Islet precursor cell (in vitro differentiated cells): ENCODE measurements at places on chromosomes 4 and X.

GRCh38 chr4:124943938-124944337, 231.4 kb upstream of the ANKRD50 start:
- no peak for DNase-seq

- DNase-seq, result no peak
These were observed 17.5 kb downstream of the ZNF330 start for GRCh38 chr4:141238186-141238585.

- DNase-seq, result no peak
These were observed 210.0 kb downstream of the KLHL4 start for GRCh38 chrX:87727620-87728019.

GRCh38 chr4:4862665-4863482, 3.4 kb downstream of the MSX1 start:
- peak; percentile 64 for DNase-seq

DNA sequence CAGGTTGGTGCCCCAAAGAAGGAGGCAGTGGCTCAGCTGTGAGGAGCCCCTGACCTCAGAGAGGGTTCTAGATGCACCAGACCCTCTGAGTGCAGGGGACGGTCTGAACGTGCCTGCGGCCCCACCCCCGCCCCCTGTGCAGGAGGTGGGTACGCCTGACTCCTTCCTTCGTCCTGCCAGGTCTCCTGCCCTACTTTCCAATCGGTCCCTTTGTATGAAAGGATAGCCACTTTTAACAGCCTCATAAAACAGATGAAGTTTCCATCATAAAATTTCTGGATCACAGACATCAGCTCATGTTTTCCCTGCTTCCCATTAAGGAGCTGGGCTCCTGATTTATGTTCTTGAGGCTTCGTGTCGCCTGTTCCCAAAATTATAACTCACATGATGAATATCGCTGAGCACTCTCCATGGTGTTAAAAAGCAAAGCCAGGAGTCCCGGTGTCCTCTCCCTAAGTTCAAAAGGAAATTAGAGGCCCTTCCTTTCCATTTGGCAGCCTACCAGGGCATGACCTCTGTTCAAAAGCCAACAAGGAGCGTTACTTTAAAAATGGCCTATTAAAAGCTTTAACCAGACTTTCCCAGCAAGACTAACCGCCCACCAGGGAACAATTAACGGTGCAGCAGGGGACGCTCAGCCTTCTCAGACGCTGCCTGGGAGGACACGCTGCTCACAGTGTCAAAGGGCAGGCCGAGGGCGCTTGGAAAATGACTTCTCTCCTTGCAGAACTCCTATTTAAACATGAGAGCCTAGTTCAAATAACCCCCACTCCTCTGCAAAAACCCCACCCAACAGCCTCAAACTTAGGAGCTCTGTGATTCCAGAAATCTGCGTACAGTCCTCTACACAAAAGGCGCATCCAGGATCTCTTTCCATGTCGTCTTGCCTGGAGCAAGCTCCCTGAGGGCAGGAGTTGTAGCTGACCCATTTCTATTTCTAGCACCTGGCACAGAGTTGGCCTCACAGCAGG, 181.9 kb downstream of the AFAP1 start:
- no peak for DNase-seq

DNA sequence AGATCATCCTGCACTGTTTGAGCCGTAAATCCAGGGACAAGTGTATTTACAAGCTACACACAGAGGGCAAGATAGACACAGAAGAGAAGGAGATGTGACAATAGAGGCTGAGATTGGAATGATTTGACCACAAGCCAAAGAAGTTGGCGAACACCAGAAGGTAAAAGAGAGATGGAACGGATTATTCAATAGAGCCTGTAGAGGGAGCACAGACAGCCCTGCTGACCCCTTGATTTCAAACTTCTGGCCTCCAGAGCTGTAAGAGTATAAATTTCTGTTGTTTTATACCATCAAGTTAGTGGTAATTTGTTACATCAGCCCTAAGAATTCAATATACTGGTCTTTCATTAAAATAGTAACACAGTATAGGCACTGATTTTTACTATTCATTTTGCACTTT, 447.8 kb downstream of the FAT4 start:
- DNase-seq, result no peak

DNA sequence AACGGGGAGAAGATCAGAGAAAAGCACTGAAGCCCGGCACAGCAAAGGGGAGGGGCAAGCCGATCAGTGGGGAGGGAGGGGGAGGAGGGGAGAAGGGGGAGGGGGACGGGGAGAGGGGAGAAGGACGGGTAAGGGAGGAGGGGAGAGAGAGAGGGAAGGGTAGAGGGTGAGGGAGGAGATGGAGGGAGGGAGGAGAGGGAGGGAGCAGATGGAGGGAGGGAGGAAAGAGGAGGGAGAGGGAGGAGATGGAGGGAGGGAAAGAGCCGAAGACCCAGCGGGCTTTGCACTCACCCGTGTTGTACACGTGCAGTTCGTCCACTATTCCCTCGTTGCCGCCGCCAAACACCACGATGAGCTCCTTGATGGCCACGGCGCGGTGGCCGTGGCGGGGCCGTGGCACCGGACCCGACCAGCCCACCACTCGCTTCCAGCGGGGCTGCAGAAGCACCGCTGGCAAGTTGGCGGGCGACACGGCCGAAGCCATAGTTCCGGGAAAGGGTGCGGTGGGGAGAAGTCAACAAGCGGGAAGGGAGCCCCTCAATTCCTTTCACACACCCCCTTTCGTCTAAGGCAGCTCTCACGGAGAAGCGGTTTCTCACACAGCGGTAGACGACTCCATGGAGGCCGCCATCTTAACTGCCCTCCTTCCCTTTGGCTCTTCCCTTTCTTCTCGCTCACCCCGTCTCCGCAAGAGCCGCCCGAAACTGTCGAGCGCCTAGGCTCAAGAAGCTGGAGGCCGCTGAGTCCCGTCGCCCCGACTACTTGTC, 1.1 kb downstream of the HCFC1 start:
- DNase-seq, result peak; percentile 77

DNA sequence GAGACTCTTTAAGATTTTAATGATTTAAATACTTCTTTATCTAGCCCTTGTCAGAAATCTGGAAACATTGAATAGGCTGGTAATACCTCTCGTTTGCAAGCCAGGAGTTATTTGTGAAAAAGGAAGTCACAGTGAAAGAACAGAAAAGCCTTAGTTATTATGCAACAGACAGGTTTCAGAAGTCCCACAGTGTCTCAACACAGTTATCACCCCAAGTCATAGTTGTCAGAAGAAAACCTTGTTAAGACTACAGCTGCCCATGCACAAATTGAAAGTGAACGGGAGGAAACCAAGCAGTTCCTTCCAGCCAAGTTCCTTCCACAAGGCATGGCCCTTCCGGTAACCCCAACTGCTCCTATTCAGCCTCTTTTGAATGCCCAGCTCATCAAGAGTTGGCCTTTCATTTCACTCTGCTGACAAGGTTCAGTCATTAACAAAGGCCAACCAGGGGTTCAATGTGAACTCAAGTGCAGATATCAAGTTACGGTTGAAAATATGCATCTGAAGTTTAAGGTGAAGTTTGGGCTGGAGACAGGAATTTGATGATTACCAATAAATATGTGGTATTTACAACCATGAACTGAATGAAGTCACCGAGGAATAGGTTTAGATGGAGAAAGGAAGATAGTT, 15.6 kb downstream of the ALPK1 start:
- no peak for DNase-seq

GRCh38 chr4:182699795-182700194, 217.4 kb downstream of the DCTD start:
- no peak for DNase-seq

DNA sequence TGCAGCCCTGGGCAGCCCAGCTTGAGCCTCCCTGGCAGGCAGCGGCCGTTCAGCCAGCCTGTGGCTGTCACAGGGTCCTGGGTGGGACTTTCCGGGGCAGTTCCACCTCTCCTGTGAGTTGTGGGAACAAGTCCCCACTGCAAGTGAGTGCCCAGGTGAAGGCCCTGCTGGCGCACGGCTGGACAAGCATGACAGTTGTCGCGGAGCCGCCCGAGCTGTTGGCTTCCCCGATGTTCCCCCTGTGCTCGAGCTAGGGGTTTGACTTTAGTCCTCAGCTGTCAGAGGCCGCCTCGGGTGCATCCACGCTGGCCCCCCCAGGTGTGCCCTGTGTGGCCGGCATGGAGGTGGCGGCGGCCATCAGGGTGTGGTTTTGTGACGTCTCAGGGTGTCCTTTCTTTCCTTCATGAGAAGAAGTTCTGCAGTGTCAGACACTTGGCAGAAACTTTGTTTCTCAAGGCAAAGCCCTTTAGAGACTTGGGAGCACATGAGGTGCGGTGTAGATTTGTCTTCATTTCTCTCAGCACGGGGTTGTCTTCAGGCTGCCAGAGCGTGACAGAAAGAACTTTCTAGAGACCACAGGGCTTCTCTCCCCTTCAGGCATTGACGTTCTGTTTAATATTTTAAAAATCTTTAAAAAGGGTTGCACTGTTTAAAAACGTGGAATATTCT, 69.4 kb upstream of the HGFAC start:
- DNase-seq, result no peak

GRCh38 chr4:89898304-89898716, 3.7 kb downstream of the MMRN1 start:
- DNase-seq, result no peak

- no peak for DNase-seq
These were observed 7.6 kb upstream of the TBC1D19 start for GRCh38 chr4:26576231-26576739.

GRCh38 chrX:86981326-86981879, 536.2 kb upstream of the KLHL4 start:
- no peak for DNase-seq

- DNase-seq, result no peak
These were observed 303.5 kb downstream of the BMPR1B start for GRCh38 chr4:95061220-95061619.

DNA sequence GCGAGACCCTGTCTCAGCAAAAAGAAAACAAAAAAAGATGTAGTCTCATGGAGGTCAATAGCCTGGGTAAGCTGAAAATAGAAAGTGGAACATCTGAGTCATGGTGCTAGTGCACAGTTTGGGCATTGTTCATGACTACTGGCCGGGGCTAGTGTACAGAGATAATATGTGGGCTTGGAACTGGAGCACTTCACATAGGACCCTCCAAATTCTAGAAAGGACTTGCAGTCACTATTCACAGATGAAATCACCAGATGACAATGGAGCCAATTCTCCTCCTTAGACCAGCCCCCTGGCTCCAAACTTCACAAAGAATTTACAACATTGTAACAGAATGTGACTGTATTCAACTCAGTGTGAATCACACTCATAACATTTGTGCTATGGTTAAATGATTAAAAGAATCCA, 367.8 kb upstream of the SLC7A11 start:
- DNase-seq, result peak; percentile 52

DNA sequence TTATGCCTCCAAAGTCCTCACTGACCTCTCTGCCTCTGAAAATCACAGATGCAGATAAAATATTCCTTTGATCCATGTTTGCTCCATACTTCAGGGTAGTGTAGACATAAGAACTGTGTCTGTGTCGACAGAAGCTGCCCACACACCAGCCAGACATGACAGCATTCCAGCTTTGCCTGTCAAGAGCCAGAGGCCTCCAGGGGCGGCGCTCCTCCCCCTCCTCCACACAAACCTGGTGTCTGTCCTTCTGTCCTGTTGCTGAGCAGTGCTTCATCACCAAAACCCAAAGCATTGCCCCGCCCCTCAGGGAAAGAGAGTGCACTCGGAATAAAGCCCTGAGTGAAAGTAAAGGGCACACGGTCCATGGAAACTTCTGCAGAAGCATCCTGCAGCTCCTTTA, 379.4 kb downstream of the FBXW7 start:
- peak; percentile 80 for DNase-seq

- DNase-seq, result no peak
These were observed 715.2 kb upstream of the HTR2C start for GRCh38 chrX:113868711-113869110.

DNA sequence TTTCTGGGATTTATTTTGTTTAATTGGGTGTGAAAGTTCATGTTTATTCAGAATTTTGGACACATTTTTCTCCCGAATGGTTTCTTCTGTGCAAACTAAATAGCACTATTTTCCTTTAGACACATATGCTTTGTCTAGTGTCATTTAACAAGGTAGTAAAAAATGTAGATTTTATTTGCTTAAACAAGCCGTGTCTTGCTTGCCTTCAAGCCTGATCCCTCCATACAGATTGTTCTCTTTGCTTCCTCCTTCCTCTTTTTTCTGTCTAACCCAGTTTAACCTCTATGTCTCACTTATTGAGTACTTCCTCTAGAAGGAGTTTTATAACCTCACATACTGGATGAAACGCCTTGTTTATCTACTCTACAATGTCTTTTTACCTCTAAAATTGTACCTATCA, 211.8 kb downstream of the NPFFR2 start:
- DNase-seq, result no peak

GRCh38 chr4:111957997-111958396, 187.3 kb upstream of the FAM241A start:
- no peak for DNase-seq

DNA sequence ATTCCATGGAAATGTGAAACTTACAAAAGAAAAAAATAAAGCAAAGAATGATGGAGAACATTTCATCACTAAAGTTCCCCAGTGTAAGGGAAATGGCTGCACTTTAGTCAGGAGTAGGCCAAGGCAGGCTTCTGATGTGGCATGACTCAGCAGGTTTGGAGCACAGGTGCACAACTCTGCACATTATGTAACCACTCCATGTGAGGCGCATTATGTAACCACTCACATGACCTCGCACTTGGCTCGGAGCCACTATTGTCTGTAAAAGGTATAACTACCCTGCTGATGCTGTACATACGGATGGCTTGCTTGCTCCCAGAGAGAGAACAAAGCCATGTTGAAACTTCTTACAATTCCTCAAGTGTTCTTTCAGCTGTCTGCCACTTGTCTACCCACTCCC, 727.6 kb downstream of the TRAM1L1 start:
- no peak for DNase-seq

DNA sequence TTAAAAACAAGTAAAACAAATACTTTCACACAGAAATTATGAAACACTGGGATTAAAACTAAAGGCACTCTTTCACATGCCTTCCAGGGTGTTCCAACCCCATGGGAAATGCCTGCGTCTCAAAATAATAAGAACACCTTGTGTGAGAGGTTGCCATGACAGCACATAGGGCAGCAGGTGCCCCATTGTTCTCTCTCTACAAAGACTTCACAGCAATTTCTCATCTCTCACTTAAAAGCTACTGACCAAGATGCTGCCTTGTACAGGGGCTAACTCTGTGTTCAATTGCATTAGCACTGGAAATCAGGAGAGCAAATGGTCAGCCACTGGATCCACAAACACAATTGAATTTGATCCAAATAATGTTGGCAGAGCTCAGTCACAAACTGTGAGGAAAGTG, 102.5 kb upstream of the GALNTL6 start:
- no peak for DNase-seq

DNA sequence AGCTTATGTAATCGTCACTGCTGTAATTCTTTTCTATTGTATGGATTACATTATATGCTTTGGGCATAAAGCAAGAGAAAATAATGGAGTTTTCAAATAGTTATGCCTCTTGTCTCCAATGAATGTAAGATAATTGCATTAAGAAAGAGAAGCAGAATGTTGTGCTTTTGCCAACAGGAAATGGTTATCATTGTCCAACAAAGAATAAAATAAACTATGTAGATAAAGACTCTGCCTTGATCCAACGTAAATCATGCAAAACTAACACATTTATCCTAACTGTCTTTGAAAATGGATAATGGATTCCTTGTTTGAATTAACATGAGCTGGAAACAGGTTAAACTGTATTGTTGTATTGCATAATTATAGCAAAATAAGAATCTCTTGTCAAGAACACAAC, 1709.0 kb downstream of the PCDH7 start:
- DNase-seq, result no peak

GRCh38 chrX:131725001-131725654, 181.3 kb downstream of the OR13H1 start:
- DNase-seq, result no peak
